ENCODE measurements at places on chromosomes 16 and 17. TPM values are rescaled to one million over a fixed set of nuclear protein-coding genes. Genes with fewer than 3 reads are reported as not detected.
A peak's percentile ranks its signal among the peaks of the same experiment; 100 is the strongest.

DNA sequence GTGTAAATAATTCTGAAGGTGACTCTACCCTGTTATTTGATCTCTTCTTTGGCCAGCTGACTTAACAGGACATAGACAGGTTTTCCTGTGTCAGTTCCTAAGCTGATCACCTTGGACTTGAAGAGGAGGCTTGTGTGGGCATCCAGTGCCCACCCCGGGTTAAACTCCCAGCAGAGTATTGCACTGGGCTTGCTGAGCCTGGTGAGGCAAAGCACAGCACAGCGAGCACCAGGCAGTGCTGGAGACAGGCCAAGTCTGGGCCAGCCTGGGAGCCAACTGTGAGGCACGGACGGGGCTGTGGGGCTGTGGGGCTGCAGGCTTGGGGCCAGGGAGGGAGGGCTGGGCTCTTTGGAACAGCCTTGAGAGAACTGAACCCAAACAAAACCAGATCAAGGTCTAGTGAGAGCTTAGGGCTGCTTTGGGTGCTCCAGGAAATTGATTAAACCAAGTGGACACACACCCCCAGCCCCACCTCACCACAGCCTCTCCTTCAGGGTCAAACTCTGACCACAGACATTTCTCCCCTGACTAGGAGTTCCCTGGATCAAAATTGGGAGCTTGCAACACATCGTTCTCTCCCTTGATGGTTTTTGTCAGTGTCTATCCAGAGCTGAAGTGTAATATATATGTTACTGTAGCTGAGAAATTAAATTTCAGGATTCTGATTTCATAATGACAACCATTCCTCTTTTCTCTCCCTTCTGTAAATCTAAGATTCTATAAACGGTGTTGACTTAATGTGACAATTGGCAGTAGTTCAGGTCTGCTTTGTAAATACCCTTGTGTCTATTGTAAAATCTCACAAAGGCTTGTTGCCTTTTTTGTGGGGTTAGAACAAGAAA lies 5.1 kb downstream of the STH start:
- no peak for DNase-seq

- no peak for DNase-seq
Measured at GRCh38 chr16:62596584-62596983, 560.3 kb upstream of the CDH8 start.

The CCL18 gene
- not detected for total RNA-seq

The RRAD gene
- 1.0 TPM for total RNA-seq

The RHBDF2 gene
- total RNA-seq: 33.8 TPM

The C1QL1 gene
- 0.43 TPM for total RNA-seq

The TNFRSF13B gene
- not detected for total RNA-seq

DNA sequence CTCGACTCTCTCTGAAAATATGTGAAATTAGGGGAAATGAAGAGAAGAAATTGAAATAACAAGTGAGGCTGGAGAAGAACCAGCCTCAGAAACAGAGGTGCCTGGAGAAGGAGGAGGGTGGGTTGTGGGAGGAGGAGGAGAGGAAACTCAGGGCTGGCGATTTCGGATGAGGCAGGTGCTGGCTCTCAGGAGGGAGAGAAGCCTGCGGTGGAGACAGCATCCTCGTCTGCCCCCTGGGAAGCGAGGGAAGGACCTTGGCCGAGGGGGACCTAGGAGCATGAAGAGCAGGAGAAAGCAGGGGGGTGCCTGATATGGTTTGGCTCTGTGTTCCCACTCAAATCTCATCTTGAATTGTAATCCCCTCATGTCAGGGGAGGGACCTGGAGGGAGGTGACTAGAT lies 264.7 kb upstream of the TNRC6C start:
- DNase-seq: no peak

- DNase-seq: no peak
Measured at GRCh38 chr17:78337244-78338109, 22.4 kb downstream of the SOCS3 start.

The ANKS4B gene
- not detected for total RNA-seq

- no peak for DNase-seq
Measured at GRCh38 chr17:80025140-80025539, 10.5 kb downstream of the TBC1D16 start.

DNA sequence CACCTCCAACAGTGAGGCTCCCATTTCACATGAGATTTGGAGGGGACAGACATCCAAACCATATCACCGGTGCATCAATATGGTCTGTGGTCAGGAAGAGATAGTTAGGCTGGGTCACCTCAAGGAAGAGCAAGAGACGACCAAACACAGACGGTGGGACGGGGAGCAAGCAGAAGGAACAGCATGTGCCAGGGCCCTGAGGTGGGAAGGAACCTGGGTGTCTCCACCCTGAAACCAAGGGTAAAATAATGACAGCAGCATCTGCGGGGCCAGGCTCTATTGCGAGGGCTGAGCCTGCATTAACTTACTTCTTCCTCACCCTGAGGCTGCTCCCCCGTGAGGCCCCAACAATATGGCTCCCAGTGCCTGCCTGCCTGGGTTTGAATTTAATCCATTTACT lies 8.9 kb upstream of the PRSS21 start:
- no peak for DNase-seq

DNA sequence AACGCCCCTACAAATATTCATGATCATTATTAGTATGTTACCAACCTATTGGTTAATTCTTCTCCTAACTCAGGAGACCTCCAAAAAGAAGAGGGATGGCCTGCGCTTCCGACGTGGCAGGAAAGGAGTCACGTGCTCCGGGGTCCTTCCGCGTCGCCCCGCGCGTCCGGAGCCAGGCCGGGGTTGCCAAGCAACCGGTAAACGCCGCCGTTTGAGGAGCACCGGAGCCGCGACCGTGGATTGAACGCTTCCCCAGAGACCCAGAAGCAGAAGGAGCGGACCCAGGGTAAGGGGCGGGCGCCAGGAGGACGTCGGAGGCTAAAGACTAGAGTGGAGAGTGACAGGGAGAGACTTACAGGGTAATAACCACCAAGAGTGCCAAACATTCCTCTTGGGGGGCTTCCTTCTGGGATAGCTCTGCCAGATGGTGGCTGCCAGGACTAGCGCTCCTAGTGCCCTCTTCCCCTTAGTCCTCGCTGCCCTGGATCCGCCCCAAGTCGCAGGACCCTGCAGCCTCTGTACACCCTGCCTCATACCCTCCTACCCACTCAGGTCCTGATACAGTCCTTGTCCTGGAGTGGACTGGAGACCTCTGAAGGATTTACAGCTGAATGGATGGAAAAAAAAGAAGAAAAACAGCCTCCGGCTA lies at the start of gene DNAI2:
TSS of gene DNAI2 (plus strand) at position 175 of the 649 bp plus-strand sequence. CDS start 7,584 bp downstream, outside the sequence.
- peak; percentile 44 for DNase-seq

DNA sequence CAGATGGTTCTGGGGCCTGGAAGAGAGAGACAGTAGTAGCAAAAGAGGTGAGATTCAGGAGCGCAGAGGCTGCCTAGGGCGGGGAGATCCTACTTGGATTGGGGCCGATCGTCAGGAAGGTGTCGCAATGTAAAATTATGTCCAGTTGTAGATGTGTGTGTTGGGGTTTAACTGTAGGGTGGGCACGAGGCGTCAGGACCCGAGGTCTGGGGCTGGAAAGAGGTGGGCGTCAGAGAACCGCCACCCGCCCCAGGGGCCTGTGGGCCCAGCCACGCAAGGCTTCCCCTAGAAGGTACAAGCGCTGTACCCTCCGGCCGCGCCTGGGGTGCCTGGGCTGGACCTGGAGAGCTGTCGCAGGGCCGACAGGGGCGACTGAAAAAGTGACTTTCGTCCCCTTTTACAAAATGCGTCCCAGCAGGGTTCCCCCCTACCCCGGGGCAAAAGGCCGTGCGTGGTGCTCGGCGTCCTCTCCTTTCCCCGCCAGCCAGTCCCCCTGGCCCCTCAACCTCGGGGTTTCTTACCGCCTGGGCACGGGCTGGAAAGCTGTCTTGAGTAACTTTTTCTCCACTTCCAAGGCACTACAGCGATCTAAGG lies 2.8 kb downstream of the IRX3 start:
- no peak for DNase-seq

DNA sequence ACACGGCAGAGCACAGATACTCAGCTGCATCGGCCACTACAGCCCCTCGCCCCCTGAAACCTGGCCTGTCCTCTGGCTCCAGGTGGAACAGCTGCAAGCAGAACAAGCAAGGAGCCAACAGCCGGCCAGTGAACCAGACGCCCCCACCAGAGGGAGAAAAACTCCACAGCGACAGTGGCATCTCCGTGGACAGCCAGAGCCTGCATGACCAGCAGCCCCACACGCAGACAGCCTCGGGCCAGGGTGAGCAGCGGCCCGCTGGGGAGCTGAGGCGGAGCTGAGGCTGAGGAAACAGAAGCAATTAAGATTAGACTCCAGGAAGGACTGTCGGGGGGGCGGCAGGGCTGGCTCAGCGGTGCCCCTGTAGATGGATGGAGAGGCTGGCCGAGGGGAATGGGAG lies 16.7 kb downstream of the NGFR start:
- no peak for DNase-seq

- no peak for DNase-seq
Measured at GRCh38 chr17:30323262-30323894, 10.5 kb downstream of the TMIGD1 start.

The CD7 gene
- 140 TPM for total RNA-seq

DNA sequence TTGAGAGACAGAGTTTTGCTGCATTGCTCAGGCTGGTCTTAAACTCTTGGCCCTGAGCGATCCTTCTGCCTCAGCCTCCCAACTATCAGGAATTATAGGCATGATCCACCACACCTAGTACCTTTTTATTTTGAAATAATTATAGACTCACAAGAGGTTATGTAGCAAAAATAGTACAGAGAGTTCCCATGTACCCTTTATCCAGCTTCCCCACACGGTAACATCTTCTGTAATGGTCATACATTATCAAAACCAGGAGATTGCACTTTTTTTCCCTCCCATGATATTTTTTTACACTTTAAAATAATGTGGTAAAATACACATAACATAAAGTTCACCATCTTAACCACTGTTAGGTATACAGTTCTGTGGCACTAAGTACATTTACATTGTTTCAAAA lies 28.8 kb upstream of the CACNG4 start:
- DNase-seq: no peak

DNA sequence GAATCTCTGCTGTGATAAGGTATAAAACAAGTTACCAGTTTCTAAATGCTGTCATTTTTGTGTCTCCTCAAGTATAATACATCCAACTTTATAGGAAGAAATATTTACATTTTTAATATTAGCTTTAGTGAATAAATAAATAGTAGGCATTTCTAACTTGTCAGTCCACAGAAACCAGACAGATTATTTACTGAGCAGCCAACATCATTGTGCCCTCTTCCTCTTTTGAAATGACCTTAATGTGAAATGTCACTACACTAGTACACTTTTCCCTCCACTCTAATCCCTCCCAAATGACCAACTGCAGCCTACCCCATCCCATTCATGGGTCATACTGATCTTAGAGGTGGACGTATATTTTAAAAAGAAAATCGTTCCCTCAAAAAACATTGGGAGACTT lies 9.2 kb downstream of the STXBP4 start:
- no peak for DNase-seq

The PABPN1L gene
- not detected for total RNA-seq

The PRAC2 gene
- not detected for total RNA-seq

DNA sequence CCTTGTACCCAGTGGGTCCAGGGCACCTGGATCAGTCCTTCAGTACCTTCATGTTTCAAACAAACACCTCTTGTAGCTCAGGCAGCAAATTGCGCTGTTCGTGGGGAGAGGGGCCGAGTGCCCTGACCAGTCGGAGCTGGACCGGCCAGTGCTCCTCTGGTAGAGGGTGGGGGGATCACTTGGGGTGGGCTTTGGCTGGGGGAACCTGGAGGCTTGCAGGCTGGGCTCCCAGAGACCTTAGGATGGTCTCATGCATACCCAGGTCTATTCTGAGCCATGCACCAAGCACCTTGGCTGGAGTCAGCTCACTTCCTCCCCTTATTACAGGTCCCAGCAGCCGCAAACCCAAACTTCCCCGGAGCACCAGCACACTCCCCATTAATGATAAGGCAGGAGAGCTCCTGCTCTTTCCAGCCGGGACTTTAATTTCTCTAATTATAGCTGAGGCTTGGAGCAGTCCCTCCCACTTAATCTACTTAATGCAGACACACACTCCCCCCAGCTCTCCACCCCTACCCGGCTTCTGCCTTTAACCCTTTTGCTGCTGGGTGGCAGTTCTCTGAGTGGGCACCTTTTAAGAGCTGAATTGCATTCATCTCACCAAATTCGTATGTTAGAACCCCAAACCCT lies 26.3 kb upstream of the MGAT5B start:
- DNase-seq: no peak

Measured in activated CD4-positive, alpha-beta memory T cell treated with anti-CD3 and anti-CD28 coated beads, Interleukin-2, amount 10 ng/mL, durations not matched to agents 7 days and 5 days (primary cell).